ENCODE measurements at places on chromosomes 11 and 22.

- DNase-seq: no peak
Observed at GRCh38 chr11:85595285-85595884, 31.8 kb downstream of the DLG2 start.

DNA sequence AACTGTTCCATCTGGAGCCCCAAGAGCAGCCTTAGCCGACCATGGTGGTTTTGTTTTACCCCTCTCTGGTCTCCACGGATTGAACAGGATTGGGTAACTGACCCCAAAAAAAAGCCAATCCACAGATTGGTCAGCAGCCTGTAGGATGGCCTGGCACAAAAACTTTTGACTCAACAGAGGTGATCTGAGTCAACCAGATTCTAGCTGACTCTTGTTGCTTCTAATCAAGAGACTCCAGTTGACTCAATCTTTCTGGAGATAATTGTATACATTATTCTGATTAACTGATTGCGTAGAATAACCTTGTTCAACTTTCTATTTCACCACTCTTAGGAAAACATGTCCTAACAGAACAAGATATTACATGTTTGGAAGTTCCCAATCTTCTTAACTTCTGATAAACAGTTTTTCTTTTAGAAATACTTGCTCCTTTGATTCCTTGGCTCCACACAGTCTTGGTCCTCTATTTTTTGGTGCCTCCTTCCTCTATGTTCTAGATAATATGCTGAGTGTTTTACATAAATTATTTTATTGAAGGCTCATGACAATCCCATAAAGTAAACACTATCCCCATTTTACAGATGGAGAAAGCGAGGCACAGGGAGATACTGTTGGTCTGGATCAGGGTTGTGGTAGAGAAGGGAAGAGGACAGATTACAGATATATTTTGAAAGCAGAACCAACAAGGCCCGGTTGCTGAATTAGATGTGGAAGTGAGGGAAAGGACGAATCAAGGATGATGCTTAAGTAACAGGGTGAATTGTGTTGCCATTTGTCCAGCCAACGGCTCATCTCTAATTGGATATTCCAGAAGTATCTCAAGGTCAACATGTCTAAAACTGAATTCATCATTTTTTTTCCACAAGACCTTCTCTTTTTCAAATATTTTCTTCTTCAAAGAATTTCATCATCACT is 11.5 kb upstream of the ZC3H12C start:
- DNase-seq: no peak

GRCh38 chr11:87144252-87144651 is 106.5 kb downstream of the TMEM135 start:
- no peak for DNase-seq

DNA sequence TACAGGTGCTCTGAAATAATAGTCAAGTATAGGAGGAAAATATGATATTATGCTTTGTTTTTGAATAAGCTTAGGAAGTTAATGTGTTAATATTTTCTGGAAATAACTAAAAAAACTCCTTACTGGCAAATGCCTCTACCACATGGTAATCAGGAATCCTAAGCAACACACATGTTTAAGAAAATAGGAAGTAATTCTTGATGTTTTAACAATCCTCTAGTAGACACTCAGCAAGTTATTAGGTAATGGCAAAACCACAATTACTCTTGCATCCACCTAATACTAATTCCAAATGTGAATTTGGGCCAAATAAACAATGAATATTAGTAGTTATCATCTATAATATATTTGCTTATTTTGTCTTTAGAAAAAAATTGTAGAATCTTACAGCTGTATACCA is 53.6 kb downstream of the SLC35F2 start:
- DNase-seq: no peak

- DNase-seq: peak; percentile 52
Observed at GRCh38 chr11:469684-470560, 19.8 kb downstream of the PTDSS2 start.

- DNase-seq: no peak
Observed at GRCh38 chr22:24466716-24467328, 28.3 kb upstream of the UPB1 start.

DNA sequence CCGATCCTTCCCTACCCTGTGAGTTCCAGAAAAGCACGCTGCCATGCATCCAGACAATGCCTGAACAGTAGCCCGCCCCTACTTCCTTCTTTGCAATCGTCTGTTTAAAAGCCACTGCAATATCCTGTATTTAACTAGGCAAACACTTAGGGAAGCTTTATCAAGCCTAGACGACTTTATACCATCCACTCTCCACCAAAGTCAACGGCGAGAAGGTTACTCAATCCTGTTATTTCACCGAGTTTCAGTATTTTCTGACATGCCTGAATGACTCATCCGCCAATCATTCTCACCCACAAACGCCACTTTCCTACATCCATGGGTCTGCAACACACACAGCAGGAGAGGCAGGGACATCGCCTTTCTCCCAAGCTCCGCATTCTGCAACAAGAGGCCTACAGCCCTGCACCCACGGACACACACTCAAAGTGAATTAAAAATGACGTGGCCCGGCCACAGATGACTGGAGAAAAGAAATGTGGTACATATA is 9.3 kb downstream of the CELSR1 start:
- no peak for DNase-seq

- DNase-seq: no peak
Observed at GRCh38 chr22:27146866-27147633, 489.7 kb downstream of the MIAT start.

DNA sequence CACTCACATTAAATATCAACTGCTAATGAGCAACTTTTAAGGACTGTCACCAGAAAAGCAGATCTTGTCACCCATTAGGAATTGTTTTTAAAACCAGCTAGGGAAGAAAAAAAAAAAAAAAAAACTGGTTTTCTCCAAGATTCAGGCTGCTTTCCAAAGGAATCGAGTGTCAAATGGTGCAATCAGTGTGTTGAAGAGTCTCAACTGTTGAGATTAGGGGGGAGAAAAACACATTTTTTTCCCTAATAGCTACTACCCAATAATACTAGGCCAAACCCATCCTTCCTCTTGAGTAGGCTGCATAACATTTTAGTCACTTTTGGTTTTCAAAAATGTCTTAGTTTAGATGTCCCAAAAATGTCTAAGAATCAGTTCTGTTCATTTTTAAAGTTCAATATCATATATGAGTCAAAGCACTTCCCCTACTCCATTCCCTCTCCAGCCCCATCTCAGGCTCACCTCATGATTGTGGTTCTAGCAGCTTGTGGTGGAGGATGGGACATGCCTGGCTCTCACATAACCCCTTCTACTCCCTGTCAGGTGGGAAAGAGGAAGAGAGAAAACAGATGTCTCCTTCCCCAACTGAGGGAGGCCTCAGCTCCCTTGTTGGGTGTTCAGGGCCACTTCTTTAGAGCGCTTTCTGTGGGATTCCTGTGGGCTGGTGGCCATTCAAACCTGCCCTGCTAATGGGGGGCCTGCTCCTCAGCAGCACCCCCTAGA is 193.6 kb downstream of the CWF19L2 start:
- no peak for DNase-seq

- peak; percentile 62 for DNase-seq
Observed at GRCh38 chr11:73141309-73142127, 600 bp downstream of the FCHSD2 start.

GRCh38 chr11:131688048-131688693 is 317.8 kb downstream of the NTM start:
- DNase-seq: peak; percentile 36

GRCh38 chr22:44628835-44629234 is 73.2 kb upstream of the PRR5 start:
- DNase-seq: no peak

- no peak for DNase-seq
Observed at GRCh38 chr22:28703436-28703835, 23.8 kb upstream of the TTC28 start.

GRCh38 chr22:48907591-48907990 is 920.1 kb downstream of the BRD1 start:
- no peak for DNase-seq

DNA sequence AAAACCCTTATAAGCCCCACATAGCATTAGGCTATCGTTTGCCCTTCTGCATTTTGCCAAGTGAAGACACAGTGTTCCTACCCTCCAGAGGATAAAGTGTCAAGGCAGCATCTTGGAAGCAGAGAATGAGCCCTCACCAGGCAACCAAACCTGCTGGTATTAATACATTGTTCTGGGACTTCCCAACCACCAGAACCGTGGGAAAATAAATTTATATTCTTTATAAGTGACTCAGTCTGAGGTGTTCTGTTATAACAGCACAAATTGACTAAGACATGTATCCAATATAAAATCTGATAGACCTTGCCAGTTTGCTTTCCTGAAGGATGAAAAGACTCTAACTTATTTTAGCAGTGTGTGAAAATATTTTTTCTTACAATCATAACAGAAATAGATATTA is 792.5 kb upstream of the LRRC4C start:
- DNase-seq: no peak

DNA sequence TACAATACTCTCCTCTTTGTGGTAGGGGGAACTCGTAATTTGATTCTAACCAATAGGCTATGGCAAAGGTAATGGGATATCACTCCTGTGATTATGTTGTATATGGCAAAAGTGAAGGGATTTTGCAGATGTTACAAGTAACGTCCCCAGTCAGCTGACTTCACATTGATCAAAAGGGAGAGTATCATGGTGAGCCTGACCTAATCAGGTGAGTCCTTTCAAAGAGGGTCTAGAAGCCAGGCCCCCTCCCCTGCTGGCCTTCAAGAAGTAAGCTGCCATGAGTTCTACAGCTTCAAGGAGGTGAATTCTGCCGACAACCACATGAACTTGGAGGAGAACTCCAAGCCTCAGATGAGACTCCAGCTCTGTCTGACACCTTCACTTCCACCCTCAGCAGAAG is 20.0 kb downstream of the TBRG1 start:
- no peak for DNase-seq

- DNase-seq: no peak
Observed at GRCh38 chr22:38966380-38966702, 8.9 kb downstream of the APOBEC3A start.

DNA sequence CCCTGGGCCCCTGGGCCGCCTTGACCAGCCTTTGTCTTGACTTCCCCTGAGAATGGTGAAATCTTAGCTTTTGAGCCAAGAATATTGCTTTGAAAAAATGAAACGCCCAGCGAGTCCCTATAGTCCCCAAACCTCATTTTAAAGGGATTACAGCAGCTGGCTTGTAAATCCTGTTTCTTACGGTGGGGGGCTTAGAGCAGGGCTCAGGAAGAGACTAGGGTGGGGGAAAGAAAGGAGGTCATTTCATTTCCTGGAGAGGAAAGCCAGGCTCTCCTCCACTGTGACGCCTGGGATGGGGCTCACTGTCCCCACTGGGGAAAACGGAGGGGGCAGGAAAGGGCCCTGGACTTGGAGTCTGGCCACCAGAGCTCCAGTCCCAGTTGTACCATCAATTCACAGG is 72.2 kb upstream of the ALX4 start:
- no peak for DNase-seq

DNA sequence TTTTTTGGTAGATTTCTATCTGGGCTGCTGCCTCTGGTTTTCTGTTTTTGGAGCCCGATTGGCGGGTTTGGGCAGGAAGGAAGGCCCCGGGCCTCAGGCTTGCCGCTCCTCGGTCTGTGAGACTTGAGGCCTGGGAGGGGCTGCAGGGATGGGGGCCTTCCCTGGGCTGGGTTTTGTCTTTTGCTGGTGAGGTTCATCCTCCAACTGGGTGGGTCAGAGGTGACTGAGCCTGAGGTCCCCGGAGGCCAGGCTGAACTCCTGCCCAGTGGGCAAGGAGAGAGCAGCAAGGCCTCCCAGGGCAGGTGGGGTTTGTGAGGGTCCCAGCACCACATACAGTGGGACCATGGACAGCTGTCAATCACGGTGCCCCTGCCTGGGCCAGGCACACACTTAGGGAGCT is 15.0 kb downstream of the MPPED1 start:
- DNase-seq: no peak

- DNase-seq: no peak
Observed at GRCh38 chr22:17647991-17648390, 9.4 kb downstream of the BCL2L13 start.

DNA sequence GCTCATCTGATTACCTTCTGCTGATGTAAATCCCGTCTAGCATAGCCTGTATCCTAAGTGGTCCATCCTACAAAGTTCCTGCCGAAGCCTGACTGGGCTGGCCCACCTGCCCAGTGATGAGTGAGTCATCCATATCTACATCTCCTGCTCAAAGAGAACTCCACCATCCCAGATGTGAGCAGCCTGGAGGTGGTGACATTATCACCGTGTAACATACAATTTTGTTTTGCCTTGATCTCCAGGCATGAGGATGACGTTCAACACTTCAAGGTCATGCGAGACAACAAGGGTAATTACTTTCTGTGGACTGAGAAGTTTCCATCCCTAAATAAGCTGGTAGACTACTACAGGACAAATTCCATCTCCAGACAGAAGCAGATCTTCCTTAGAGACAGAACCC is 5.6 kb downstream of the TMA7B start:
- DNase-seq: no peak

DNA sequence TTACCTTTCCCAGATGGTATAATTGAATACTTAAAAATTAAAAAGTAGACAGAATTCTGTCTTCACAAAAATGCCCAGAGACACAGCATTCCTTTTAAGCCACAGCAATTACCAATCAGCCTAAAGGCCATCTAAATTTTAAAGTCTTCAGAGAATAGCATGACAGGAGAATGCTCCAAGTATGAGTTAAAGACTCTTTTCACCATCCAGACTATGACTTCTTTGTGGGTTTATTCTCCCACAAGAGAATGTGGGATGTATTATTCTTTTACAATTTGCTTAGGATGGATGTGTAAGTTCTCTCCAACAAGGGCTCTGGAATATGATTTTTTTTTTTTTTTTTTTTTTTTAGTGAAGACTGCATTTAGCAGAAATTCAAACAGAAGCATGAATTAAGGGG is 249.9 kb downstream of the TTC28 start:
- no peak for DNase-seq

DNA sequence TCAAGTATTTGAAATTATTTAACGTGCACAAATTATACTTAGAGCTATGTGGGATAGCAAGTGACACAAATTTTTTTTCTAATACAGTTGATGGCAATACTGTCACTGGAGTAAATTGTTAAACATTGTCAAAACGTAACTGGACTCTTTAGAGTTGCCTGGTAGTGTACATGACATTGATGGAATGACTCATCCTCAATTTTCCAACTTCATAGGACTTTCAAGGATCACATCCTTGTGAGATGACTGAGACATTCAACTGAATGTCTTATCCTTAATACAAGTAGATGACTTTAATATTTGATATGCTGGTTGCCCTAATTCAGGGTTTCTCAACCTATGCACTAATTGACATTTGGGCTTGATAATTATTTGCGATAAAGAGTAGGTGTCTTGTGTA is 310.0 kb downstream of the SWAP70 start:
- DNase-seq: no peak

- DNase-seq: peak; percentile 82
Observed at GRCh38 chr11:66568124-66568916, at the start of gene CTSF. Gene CTSF (minus strand): TSS chr11:66568606. CDS start chr11:66568486, 120 bp downstream.

DNA sequence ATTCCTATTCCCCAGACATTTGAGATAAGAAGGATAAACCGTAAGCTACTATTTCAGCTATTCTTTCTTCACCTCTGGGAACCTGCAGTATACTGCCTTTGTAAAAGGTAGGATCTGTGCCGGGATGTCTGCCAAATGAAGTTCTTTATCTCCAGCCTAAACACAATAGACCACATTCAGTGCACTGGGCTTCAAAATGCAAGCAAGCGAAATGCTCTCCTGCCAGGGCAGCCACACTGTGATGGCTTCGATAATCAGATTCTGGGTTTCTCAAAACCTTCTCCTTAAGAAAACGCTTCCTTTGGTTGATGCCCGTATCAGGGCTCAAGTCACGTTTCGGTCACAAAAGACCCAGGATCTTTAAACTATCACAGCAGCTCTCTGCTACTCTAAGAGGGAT is 299.5 kb upstream of the B3GAT1 start:
- no peak for DNase-seq
